ENCODE measurements at places on chromosomes 5 and 9.

- no peak for DNase-seq
Observed at GRCh38 chr9:126581893-126582292, 31.8 kb upstream of the LMX1B start.

- DNase-seq: no peak
Observed at GRCh38 chr9:5449521-5450358, 602 bp upstream of the CD274 start.

GRCh38 chr9:118271331-118271730 lies 567.1 kb downstream of the TLR4 start:
- DNase-seq: no peak

- no peak for DNase-seq
Observed at GRCh38 chr9:27165670-27166069, 56.6 kb downstream of the TEK start.

- DNase-seq: no peak
Observed at GRCh38 chr5:133459474-133460160, 152.7 kb downstream of the FSTL4 start.

- no peak for DNase-seq
Observed at GRCh38 chr5:100517301-100517974, 17.7 kb upstream of the FAM174A start.

- no peak for DNase-seq
Observed at GRCh38 chr5:3261081-3261480, 334.6 kb upstream of the IRX1 start.
